CD4-positive, alpha-beta T cell treated with Interferon gamma for 1 hour (primary cell): ENCODE measurements at places on chromosomes 2 and 18.

- DNase-seq: peak; percentile 13
Measured at GRCh38 chr2:201127570-201127969, 11.6 kb downstream of the CFLAR start.

GRCh38 chr2:161076936-161077335 lies 83.3 kb upstream of the TANK start:
- no peak for DNase-seq

- no peak for DNase-seq
Measured at GRCh38 chr2:233245406-233245805, 6.1 kb upstream of the ATG16L1 start.

DNA sequence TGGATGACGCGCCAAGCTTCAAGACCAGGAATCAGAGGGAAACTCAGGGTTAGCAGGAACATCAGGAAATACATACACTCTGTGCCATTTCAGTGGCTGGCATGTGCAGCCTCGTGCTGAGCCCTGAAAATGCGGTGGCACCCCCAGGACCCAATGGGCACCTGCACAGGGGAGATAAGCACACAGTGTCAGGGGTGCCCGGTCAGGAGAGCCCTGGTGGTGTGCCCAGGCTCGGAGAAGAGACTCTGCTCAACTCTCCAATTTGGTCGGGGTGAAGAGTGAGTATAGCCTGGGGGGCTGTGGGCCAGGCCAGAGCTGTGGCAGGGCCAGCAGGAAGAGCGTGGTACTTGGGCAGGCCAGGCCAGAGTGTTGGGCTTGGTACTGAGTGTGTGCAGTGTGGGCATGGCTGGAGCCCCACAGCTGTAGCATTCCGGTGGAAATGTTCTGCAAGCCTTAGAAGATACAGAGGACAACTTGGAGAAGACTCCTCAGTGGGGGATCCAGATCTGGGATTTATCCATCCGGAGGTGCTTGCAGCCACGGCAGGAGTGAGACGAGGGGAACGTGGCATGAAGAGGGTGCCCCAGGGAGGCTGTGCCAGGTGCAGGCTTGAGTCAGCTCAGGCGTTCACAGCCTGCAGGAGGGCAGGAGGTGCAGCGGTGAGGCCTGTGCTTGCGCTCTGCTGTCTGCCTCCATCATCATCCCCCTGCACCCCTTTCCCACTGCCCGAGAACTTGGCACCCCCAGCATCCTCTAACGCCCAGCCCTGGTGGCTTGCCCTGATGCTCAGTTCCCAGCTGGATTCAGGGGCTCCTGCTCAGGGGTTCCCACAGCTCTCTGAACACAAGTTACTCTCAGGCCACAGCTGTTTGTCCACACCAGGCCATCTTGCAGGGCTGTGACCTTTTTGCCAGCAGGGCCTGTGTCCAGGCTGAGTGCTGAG lies 451.7 kb upstream of the HS6ST1 start:
- DNase-seq: no peak

GRCh38 chr2:113227698-113228097 lies 51.0 kb downstream of the PAX8 start:
- DNase-seq: no peak

GRCh38 chr2:216279459-216279858 lies 92.8 kb downstream of the MARCHF4 start:
- no peak for DNase-seq

DNA sequence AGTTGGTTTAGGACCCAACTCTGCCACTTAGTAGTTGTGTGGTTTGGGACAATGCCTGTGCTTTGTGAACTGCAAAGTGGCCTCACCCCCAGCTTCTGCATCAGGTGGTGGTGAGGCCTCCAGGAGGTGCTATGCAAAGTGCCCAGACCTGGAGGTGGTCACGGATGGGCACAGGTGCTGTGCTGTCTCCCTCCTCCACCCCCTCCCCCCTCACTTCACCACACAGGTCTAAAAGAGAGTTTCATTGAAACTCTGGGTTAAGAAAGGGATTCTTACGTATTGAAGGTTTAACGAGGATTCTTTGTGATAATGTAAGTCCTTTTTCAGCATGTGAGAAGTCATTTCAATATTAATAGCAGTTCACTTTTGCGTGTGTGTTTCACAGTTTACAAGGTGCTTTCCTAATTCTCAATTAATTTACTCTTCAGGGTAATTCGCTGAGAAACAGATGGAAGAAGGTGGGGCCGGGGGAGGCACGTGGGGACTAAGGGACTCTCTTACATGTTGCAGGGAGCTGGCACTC lies 369.9 kb downstream of the LPIN1 start:
- DNase-seq: peak; percentile 31

DNA sequence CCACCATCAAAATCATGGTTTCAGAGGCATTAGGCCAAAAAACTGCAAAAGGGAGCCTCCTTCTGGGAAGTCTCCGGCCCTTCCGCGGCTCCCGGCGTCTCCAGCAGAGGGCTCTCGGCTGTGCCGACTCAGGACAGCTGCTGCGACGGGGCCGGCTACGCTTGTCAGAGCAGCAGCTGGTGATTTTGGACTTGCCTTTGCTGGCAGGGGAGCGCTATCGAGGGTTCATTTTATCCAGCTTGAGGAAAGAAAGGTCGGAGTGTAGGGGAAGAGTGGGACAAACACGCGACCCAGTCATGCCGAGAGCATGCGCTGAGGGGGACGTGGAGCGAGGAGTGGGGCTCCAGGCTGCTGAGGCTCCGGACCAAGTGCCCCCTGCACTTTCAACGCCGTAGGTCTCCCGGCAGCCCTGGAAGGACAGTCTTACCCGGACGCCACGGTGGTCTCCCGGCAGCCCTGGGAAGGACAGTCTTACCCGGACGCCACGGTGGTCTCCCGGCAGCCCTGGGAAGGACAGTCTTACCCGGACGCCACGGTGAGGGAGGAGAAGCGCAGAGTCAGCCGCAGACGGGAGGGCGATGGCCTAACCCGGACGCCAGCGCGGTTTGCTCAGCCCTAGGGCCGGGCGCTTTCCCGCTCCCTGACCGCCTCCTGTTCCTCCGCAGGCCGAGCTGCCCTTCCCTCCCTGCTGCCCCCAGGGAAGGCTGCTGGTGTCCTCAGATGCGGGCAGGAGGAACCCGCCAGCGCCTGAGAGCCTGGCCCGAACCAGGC lies 21.7 kb downstream of the DDX18 start:
- peak; percentile 54 for DNase-seq

DNA sequence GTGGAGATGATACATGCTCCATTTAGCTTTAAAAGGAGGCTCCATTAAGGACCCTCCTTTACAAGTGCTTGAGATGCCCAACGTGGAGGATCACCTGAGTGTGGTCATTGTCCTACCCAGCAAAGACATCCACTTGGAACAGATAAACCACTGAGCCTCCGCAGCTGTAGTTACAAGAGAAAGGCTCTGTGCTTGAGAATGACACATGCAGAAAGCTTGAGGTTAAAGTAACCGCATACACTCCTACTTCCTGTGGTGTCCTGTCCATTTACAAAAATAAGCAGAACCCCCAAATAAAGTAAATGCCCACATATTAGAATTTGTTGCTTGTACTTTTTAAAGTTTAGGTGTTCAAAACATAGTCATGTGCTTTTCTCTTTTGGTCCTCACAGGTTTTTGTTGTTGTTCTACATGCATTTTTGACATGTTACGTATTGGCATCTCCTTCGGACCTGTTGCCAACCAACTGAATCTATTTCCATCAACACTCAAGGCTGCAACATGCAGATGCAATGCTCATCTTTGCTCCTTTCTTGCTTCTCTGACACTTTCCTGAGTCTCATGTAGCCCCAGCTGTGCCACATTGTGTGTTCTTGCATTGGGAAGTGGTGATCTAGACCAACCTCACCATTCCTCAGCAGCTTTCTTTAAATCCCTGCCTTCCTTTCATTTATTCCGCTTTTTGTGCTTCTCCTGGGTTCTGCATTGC lies 56.0 kb downstream of the SERPINB7 start:
- DNase-seq: no peak

GRCh38 chr2:40103590-40103989 lies 324.5 kb upstream of the THUMPD2 start:
- no peak for DNase-seq
